Stimulated activated CD4-positive, alpha-beta T cell treated with anti-CD3 and anti-CD28 coated beads, Interleukin-15, amount 100 ng/mL, for 48 hours (primary cell): ENCODE measurements at places on chromosomes 6 and 20.
A peak's percentile ranks its signal among the peaks of the same experiment; 100 is the strongest.

- no peak for DNase-seq
Measured at GRCh38 chr6:79810871-79811270, 136.5 kb downstream of the ELOVL4 start.

GRCh38 chr6:93293460-93293859 lies 125.9 kb downstream of the EPHA7 start:
- DNase-seq: no peak

GRCh38 chr6:40724886-40725285 lies 137.7 kb upstream of the LRFN2 start:
- DNase-seq: no peak

- DNase-seq: no peak
Measured at GRCh38 chr6:98587555-98587954, 246.8 kb upstream of the POU3F2 start.

DNA sequence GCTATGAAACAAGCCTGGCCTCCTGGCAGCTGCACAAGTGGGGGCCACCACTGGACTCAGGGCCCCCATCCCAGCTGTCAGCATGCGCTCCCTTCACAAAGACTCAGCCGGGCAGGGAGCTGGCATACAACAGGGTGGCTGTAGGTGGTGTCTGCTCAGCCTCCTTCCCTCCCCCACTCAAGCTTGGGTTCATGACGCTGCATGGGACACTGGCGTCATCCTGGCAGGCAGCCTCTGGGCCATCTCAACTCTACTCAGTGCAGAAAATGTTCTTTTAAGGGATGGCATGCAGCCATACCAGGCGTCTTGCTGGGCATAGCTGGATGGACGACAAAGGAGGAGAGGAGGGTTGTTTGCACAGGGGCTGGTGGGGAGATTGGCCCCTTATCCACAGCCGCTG lies 30.5 kb downstream of the SAYSD1 start:
- no peak for DNase-seq

- peak; percentile 59 for DNase-seq
Measured at GRCh38 chr20:48846516-48847492, 19.0 kb upstream of the PREX1 start.

DNA sequence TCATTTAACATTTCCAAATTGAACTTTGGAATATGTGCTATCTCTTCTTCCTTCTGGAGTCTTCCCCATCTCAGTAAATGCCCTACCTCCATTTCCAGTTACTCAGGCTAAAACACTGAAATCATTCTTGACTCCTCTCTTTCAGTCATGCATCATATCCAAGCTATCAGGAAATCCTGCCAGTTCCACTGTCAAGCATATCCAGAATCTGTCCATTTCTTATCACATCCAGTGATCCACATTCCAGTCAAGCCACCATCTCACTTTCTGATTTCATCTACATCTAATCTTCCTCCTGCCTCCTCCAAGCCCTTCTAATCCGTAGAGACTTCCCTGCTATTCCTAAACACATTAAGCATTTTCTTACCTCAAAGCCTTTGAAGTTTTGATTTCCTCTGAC lies 15.3 kb upstream of the TBC1D32 start:
- DNase-seq: no peak

GRCh38 chr6:39614393-39614950 lies 110.7 kb downstream of the KIF6 start:
- no peak for DNase-seq

GRCh38 chr6:111750753-111751673 lies 122.2 kb downstream of the FYN start:
- DNase-seq: no peak

- DNase-seq: no peak
Measured at GRCh38 chr6:130513770-130514169, 148.0 kb downstream of the TMEM200A start.

GRCh38 chr6:42571611-42572342 lies 7.9 kb downstream of the UBR2 start:
- DNase-seq: no peak

- DNase-seq: no peak
Measured at GRCh38 chr20:41446456-41446855, 79.8 kb upstream of the EMILIN3 start.
